ENCODE measurements at places on chromosomes 7 and 10.

- no peak for DNase-seq
Observed at GRCh38 chr10:78384049-78384431, 350.4 kb downstream of the RPS24 start.

DNA sequence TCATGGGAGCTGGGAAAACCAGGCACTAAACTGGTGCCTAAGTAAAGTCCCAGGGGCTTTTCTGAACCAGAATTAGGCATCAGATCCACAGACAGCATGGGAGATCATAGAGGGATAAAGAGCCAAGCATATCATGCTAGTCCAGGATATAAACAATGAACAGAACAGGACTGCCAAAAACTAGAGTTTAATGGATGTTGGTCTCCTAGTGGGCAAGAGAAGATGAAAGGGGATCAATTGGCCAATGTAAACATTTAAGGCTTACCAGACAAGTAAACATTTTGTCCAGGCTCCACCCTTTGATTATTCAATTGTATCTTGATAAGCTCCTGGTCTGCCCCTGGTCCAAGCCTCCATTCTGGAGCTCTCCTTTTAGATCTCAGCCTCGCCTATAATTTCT lies 18.9 kb downstream of the MACC1 start:
- DNase-seq = no peak

GRCh38 chr7:94374721-94375566 lies 19.8 kb upstream of the COL1A2 start:
- DNase-seq = no peak

DNA sequence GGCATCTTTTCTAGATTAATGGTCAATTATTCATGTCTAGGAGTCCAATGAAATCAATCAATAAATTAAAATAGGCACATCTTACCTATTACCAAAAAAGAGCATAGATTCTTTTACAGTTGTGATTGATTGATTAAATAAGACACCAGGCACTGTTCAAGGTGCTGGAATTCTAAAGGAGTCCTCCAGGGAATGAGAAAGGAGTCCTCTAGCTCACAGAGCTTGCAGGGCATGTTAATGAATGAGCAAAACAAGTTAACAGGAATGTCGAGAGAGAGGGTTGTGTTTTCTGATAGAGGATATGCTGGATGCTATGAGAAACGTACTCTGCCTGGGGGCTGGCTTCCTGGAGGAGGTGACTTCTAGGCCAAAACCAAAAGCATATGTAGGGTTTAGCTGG lies 191.4 kb downstream of the BMPER start:
- DNase-seq = no peak

DNA sequence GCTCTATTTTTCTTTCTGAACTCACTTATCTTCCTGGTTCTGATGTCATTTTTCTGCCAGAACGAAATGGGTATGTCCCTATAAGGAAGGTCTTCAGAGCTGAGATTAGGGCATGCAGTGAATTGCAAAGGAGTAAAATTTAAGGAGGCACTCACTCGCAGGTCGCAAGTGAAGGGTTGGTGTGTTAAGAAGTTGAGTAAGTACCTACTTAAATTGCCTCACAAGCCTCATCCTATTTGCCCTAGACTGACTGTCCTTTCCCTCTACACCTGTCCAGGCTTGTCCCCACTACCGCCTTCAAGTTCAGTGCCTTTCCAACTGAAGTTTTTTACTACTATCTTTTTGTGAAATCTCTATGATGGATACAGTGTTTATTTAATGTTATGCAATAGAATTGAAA lies 191.5 kb downstream of the AHR start:
- DNase-seq = no peak

GRCh38 chr7:136551618-136552017 lies 316.8 kb upstream of the CHRM2 start:
- DNase-seq = no peak

DNA sequence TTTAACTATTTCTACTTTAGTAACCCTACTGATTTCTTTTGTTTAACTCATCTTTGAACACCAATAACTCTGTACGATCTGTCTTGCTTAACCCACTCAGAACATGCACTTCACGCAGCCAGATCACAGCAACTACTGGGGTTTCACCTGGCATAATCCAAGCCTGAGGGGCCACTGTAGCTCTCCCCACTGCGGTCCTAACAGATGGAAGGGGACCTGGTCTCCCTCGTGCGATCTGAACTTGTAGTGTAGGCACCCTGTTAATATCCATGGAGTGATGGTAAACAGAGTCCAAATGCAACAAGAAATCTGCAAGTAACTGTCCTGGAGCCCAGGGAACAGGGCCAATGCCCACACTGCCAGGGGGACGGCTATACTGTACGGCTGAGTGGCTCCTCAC lies 45.5 kb downstream of the INSIG1 start:
- no peak for DNase-seq

GRCh38 chr7:49643321-49643720 lies 130.1 kb upstream of the VWC2 start:
- no peak for DNase-seq

- DNase-seq = no peak
Observed at GRCh38 chr7:67863911-67864310, 867.3 kb downstream of the TYW1 start.

DNA sequence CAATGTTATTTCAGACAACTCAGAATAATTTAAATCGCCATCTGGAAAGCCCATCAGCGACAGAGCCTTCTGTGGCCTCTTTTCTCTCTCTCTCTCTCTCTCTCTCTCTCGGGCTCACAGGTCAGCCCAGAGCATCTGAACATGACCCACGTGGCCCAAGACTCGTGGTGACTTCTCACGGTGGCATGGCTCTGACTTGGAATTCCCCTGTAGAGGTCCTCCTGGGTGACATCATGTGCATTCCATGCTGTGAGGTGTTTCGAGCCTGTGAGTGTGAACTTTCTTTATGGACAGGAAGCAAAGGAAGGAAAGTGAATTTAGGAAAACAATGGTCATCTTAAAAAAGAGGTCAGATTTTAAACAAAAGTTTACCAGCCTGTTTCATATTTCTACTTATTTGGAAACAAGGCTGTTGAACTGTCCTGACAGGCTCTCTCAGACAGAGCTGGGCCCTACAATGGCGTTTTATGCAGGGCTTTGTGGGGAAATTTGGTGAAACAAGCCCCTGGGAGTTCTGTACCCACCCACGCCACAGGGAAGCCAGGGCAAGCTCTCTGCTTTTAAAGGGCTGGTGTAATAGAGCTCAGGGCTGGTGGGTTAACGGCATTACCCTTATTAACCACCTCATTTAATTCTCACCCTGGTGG lies 359.7 kb upstream of the ZNF32 start:
- DNase-seq = no peak

DNA sequence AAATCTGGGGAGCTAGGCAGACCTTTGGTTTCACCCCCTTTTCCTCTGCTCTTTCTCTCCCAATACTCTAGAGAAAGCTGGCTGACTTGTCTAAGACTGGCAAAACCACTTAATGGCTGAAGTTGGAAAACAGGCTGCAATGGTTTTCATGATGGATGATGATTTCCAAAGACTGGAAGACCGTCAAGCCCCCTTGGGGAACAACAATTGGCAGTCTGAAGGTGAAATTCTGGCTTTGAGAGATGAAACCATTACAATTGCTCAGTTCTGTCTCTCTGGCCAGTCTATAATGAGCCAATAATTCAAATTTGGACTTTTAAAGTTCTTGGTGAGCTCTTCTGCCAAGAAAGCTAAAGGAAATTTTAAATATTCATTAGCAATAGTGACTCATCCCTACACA lies 680.5 kb downstream of the PARD3 start:
- no peak for DNase-seq

DNA sequence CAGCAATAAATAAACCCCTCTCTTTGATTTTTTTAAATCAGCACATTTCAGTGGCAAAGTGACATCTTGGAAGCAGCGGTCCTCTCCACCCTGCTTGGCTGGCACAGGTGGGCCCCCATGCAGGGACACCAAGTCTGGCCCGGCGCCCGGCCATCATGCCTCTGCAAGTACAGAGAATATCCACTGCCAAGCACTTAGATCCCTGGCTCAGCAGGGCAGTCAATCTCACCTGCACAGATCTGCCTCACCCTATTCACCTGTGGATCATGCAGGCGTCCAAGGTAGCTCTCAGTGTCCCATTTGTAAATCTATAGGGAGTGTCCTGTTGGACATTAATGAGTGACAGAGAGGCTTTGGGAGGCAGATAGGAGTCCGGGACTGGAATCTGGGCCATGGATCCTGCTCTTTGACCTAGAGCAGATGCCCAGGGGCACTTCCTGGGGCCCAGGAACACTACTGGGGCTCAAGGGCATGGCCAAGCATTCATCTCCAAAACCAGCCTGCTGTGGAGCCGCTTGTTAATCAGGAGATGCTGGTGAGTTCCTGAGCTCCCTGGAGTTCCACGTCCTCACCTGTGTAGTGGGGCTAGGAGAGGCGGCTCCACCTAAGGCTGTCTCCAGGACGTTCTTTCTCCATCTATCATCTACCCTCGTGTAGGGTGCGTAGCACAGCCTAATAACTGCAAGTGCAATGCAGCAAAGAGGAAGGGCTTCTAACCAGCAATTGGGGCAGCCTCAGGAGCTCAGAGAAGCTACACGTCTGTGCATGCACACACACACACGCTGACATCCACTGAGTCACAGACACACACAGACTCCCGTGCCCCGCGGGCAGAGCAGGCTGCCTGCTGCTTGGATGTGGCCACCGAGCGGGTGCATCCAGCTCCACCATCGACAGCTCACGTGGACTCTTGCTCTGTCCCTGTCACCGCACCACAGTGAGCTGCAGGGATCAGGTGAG lies 123.6 kb downstream of the OAT start:
- no peak for DNase-seq

DNA sequence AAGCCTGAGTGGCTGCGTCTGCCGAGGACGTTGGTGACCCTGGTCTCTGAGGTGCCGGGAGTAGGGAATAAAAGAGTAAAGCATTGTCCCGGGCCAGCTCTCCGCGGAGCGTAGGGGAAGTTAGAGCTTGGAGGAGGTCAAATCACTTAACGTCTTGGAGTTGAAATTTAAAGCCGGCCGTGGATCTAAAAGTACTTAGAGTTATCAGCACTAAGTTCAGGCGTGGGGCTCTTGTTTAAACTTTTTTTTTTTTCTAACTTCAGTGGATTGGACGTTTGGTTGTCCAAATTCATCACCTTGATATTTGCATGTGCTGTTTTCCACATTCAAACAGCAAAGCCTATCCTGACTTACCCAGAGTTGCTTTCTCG lies 700 bp downstream of the NIPSNAP2 start:
- no peak for DNase-seq

DNA sequence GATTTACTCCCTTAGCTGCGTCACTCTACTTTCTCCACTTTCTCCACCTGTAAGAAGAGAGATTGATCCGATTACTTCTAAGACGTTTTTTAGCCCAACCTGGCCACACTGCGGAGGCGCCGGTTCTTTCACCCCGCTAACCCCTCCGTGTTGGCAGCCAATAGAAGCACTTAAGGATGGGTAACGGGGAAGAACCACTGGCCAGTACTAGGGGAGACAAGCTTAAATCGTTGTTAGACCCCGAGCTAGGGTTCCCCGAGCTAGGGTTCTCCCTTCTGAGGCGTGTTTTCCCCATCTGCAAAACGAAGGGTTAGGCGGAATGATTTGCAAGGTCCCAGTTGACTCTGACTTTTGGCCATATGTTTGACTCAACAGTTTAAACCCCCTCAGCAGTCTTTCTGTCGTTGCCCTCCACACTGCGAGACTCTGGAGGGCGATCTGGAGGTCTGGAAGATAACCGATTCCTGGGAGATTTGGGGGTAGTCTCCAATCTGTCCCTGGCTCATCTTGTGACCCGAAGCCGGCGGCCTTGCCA lies 644 bp downstream of the UMAD1 start:
- DNase-seq = no peak

- no peak for DNase-seq
Observed at GRCh38 chr10:128191847-128192246, 65.6 kb upstream of the MKI67 start.

GRCh38 chr10:99341860-99342490 lies 12.8 kb downstream of the CNNM1 start:
- no peak for DNase-seq

DNA sequence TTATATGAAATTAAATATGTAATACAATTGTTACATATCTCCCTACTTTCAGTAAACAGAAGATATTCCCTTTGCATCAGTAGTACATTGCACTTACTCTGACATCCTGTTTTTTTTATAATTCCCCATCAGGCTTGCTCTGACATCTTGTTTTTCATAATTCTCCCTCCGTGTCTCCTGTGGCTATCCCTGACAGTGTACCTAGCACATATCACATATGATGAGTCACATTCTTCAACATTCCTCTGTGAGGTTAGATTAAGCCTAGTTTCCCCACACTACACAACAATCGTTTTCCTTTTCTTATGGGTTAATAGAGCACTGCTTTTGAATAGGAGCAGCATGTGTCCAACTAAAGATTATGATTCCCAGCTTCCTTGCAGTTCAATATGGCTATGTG lies 250.6 kb upstream of the NPVF start:
- no peak for DNase-seq

- DNase-seq = peak; percentile 67
Observed at GRCh38 chr10:14560791-14561765, 213.6 kb downstream of the FAM107B start.

- no peak for DNase-seq
Observed at GRCh38 chr7:50339990-50340500, 35.5 kb downstream of the IKZF1 start.

DNA sequence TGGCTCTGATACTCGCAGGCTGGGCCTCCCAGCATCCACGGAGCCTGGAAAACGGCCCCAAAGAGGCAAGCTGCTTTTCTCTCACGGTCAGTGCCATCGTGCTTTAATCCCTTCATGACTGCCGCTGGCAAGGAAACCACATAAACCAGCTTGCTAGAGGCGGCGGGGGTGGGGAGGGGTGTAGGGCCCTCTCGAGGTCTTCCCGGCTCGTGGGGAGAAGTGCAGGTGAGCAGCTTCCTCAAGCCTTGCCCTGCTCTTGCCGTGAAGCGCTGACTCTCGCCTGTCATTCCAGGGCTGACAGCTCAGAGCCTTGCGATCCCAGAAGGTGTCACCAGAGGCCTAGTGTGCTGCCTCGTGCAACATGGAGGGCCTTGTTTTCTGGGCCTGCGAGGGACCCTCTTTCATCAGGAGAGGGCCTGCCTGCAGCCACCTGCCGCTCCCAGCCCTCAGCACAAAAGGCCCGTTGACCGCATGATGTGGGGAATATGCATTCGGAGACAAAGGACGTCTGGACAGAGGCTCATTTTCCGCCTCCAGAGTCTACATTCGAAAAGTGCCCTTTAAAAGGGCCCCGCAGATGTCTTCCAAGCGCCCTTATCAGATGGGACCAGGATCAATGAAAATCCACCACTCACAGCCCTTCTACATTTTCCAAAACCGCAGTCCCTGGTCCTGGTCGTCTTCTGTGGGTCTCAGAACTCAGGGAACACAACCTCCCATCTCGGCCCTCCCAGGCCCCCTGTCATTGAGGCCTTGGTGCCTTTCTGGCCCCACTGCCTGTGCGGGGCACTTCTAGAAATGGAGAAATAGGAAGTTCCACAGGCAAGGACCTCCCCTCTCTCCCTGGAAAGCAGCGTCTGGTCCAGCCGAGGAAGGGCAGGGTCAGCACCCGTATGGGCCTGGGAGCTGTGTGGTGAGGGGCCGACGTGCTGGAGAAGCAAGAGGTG lies 58.7 kb downstream of the ZRANB1 start:
- DNase-seq = no peak

GRCh38 chr7:155961241-155962190 lies 149.3 kb upstream of the SHH start:
- DNase-seq = peak; percentile 58

Measured in NCI-H2107 (cell line).